ENCODE measurements at places on chromosomes 6 and 20.

DNA sequence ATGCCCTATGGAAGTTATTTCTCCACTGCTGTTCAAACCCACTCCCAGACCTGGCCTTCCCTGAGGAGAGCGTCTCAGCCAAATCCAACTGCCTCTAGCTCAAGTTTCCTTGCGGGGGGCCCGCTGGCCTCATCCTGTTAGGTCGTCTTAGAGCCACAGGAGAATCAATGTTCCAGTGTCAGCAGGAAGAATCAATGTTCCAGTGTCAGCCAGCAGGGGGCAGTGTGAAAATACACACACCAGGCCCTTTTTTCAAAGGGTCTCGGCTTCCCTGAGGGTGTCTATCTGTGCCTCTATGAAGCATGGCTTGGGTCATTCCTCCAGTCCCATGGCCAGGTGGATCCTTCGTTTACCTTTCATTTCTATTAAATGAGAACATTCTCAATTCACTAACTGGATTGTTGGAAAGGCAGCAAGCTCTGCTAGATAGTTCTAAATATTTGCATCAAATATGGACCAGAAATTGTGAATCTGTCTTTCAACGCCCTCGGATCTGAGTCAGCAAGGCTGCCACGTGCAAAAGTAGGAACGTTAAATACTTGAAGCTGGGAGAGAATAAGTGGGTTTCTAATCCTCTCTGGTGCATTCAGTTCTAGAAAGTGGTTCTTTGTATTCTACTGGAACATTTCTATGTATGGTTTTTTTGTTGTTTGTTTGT is 19.2 kb downstream of the PRND start:
- DNase-seq: peak; percentile 19

DNA sequence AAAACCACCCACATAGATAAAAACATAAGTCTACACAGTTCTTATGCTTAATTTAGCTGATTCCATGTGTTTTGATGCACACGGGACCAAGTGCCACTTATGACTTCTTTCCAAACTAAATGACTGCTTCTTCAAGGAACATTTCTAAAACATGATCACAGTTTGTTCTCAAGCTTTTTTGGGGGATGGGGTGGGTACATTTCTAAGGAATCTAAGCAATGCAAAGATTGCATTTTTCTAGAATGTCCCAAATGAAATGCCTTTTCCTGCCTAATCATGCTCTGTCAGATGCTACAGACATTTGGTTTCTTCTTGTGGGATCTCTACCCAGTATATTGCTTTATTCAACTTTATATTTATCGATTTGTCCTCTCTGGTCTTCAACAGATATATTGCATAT is 496.8 kb upstream of the JAG1 start:
- DNase-seq: no peak

GRCh38 chr20:58286729-58287128 is 22.8 kb upstream of the RAB22A start:
- DNase-seq: no peak

DNA sequence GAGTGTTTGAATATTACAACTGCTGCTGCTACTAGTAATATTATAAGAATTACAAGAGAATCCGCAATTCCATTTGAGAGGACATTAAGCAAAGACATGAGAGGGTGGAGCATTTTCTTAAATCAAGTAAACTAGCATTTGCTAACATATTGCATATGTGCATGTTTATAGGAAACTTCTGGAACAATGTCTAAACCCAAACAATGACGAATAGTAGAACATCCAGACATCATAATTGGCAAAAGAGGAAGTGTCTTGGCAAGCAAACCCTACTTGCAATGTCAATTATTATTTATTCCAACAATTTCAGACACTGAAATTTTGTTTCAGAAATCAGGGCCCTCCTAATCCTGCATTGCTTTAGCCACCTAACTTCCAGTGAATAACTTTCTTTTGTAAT is 1155.3 kb upstream of the GJE1 start:
- DNase-seq: no peak

- peak; percentile 49 for DNase-seq
Observed at GRCh38 chr20:44074252-44075151, 112.5 kb downstream of the JPH2 start.

GRCh38 chr6:131654326-131654725 is 17.2 kb downstream of the ENPP3 start:
- no peak for DNase-seq

DNA sequence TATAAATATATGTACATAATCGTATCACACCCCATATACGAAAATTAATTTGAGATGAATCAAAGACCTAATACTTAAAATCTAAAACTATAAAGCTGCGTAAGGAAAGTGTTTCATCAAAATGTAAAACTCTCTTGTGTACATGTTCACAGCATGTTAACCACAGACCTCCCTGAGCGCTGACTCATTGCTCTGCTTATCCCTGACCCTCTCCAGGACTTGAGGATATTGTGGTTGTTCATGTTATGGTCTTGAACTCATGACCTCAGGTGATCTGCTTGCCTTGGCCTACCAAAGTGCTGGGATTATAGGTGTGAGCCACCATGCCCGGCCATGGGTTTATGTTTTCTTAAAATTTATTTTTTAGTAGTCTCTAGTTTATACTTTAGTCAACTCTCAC is 14.2 kb downstream of the FAM83B start:
- DNase-seq: peak; percentile 96

DNA sequence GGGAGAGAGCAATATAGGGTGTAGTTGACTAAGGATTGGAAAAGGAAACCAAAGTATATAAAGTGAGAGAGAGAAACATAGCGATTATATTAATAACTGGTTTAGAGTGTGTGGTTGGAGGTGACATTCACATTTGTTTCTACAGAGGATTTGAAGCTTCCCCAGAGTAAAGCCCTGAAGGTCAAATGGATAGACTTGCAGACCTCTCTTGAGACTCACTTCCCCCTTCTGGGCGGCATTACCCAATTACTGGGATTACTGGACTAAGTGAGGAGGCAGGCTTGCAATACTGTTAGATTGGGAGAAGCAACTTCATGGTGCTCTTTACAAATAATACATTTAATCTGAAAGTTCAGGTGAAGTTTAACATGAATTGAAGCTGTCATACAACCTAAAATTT is 10.7 kb downstream of the FIG4 start:
- DNase-seq: peak; percentile 24

- no peak for DNase-seq
Observed at GRCh38 chr20:10119336-10119735, 84.5 kb downstream of the ANKEF1 start.

- DNase-seq: no peak
Observed at GRCh38 chr20:64146936-64147477, 17.2 kb upstream of the MYT1 start.

GRCh38 chr6:150733726-150734125 is 131.8 kb upstream of the MTHFD1L start:
- no peak for DNase-seq

DNA sequence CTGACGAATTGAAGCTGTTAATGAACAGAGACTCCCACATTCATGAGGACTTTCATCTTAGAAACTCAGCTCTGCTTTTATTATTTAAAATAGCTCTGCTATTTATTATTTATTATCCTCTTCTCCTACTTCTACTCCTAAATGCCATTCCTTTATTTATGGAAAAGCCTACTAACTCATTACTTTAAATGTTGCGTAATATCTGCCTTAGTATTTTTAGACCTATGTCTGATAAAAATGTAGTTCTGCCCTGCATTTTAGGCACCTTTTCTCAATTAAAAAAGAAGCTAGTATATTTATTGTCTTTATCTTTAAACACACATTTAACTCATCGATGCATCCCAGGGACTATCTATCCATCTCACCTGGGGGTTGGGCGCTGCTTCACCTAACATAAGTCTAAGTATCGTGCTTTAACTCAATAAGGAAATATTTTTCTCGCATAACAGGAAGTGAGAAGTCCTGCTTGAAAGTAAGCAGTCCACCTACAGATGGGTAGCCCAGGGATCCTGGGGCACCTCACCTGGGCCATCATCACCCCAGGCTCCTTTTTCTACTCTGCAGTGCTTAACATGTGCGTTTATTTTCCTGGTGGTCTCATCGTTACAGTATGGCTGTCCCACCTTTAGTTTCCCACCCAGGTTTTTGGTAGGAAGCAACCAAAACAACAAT is 31.3 kb upstream of the FAM184A start:
- peak; percentile 52 for DNase-seq

GRCh38 chr20:24256307-24256706 is 213.1 kb upstream of the SYNDIG1 start:
- DNase-seq: no peak

- peak; percentile 72 for DNase-seq
Observed at GRCh38 chr6:117451671-117452070, 25.9 kb upstream of the ROS1 start.

DNA sequence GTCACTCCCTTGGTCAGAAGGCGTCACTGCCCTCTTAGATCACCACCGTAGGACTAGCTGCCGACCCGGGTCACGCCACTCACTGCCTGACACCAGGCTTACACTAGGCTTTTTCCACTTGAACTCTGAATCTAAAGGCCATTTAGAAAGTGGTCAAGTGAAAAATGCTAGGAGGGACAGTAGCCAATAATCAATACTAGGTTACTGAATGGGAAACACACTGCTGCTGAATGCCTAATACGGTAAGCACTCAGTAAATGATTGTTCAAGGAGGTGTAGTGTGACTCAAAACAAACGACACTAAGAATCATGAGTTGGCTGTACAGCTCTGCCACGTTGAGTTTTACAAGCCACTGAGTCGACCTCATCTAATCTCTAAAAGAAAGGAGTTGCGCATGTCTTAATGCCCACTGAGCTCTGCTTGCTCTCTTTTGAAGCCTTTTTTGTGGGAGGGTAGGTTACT is 760 bp upstream of the IBTK start:
- DNase-seq: peak; percentile 84

DNA sequence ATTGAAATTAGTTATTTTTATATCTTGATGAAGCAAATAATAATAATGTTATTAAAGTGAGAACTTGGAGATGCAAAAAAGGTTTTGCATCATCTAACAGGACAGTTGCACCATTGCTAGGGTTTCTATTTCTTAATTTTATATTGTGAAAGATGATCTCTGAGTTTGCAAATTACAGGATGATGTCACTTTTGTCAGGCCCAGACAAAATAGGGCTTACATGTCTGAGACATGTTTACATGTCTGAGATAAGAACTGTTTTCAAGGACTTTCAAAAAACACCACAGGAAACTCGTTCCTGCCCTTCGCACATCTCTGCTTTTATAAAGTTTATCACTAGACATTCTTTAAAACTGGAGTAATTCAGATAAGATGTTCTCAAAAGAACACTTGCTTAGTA is 1075.8 kb upstream of the MANEA start:
- DNase-seq: peak; percentile 99

- DNase-seq: no peak
Observed at GRCh38 chr6:40391851-40392517, 195.2 kb downstream of the LRFN2 start.

- no peak for DNase-seq
Observed at GRCh38 chr20:35166242-35166830, 5.5 kb upstream of the PROCR start.

- no peak for DNase-seq
Observed at GRCh38 chr20:39877788-39878187, 811.2 kb downstream of the MAFB start.

DNA sequence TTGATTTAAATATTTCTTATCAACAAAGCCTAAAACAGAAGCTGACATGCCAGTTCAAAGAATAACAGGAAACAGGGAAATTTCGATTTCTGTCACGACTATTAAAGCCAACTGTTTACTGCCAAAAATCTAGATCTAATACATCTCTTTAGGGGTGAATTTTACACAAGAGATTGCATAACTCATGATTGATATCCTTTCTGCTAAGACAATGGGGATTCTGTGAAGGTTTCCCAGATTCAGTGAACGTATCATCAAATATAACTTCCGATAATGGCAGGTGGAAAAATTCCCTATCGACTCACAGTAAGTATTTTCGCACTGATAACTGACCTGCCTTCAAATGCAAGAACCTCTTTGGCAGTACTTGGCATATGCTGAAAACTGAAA is 42.9 kb downstream of the NHSL1 start:
- no peak for DNase-seq

DNA sequence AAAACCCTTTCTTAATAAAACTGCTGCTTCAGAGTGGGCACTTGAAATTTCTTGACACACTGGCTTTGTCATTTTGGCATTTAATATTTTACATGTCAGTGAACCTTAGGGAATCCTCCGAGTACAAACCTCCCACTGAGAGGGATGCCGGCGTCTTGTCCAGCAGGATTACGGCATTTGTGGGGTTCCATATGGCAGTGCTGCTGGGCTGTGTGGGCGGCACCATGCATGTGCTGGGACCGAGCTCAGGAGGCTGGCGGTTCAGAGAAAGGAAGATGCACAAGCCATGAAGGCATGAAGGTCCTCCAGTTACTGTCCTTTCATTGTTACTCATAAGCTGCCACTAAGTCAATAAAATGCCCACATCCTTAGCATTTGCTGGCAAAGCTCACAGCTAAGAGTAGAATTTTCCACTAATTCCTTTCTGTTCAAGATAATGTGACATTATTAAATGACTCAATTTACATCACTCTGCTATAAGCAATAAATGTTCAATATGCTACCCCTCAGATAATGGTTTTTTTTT is 61.4 kb downstream of the LY86 start:
- no peak for DNase-seq

DNA sequence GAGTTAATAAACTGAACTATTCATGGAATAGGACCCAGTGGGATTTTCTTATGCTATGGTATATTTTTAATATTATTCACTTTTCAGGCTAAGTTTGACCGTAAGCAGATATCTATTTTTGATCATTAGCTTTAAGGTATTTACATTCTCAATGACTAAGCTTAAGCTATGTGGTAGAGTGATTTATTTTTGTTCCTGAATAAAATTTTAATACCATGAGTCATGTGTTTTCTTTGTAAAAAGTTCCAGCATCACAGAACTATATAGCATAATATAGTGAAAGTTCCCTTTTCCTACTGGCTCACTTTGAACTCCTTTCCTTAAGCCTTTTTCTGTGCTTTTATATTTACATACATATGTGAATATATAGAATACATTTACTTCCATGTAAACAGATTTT is 75.8 kb downstream of the BCKDHB start:
- peak; percentile 62 for DNase-seq

GRCh38 chr20:5039255-5039657 is 37.9 kb upstream of the SLC23A2 start:
- DNase-seq: no peak

DNA sequence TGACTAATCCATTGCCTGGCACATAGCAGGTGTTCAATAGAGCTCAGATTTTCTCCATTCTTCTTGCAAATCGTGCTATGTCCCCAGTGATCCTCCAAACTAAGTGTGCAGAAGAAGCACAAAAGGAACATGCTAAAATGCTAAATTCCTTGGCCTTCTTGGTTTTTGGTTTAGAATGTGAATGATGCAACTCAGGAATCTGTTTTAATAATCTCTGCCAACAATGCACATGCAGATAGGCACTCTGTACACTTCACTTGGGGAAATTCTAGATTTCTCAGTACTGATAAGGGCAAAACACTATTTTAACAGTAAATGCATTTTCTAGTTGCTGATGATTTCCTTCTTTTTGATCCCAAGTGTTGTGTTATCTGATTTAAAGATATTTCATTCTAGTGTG is 35.2 kb downstream of the SLC22A1 start:
- peak; percentile 59 for DNase-seq
